ENCODE measurements at places on chromosomes 5 and 9.

GRCh38 chr5:89457411-89458331, 574.7 kb upstream of the MEF2C start:
- no peak for DNase-seq

DNA sequence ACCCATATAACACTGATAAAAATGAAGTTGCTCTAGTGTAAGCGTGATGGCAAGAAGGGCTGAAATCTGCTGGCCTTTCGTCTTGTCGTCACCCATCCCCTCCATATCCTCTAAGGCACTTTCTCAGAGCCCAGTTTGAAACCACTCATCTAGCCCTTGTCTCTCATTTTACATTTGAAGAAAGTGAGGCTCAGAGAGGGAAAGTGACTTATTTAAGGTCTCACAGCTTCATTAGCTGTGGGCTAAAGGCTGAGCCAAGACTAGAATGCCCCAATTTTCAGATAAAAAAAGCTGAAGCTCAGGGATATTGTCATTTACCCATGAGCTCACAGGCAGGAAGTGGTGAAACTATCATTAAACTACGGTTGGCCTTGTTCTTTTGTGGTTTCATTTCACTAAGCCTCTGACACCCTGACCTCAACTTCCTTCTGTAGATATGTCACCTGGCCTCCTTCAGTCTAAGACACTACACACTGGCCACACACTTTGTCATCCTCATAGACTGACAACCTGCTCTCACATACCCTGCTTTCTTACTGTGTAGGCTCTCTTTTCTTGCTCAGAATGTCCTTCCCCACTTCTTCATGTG, 176.7 kb upstream of the DMAC1 start:
- DNase-seq: peak; percentile 6

DNA sequence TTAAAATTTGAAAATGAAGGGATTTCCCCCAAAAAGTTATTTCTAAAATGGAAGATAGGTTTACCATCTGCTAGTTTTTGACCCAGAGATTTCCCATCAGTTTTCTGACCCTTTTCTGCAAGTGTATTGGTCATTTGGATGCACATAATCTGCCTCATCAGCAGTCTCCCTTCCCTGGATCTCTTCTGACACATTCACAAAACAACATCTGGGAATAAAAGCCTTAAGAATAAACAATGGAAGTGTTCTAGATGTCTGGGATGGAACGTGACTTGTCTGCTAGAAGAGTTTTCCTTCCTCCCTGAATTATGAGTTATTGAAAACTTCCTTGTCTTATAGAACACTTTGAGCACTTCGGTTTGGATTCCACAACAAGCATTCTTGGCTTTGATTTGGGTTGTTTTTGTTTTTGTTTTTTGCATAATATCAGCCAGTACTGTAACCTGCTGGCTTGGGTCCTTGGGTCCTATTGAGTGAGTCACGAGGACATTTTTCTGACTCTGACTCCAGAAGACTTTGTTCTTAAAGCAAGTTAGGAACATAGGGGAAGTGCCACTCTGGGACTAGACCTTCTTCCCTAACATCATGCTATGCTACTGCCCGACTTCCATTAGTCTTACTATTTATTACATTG, 18.2 kb upstream of the ESM1 start:
- no peak for DNase-seq

GRCh38 chr9:97517331-97518089, 16.0 kb downstream of the TMOD1 start:
- DNase-seq: no peak

DNA sequence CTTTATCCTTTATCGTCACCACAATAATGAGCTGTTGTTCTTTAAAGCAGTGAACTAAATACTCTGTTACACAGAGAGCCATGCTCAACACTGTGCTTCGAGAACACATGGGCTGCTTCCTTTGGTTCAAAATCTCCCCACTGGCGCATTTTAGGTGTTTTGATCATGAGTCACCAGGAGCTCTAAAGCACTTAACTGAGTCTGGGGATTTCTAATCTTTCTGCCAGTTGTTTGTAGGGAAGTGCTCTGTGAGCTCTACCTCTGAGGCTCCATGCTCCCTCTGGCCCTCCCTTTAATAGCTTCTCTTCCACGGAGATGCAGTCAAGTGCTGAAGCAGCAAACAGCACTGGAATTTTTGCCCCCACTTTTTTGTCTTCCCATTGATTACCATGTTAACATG, 17.0 kb downstream of the ERAP2 start:
- DNase-seq: no peak

DNA sequence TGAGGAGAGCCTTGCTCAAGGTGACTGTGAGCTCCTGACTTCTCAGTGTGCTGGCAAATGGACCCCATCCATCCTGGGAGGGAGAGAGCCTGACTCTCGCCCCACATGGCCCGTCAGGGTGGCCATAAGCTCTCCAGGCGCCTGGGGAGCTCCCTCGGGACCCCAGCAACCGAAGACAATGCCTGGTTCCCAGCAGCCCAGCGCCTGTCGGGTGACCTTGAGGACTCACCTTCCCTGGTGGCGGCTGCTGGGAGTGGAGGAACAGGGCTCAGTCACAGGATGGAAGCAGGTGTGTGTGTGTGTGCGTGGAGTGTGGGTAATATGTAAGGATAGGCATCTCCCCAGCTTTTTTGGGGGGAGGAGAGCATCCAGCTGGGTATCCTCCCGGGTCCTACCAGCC, 190.3 kb downstream of the MELK start:
- DNase-seq: no peak

DNA sequence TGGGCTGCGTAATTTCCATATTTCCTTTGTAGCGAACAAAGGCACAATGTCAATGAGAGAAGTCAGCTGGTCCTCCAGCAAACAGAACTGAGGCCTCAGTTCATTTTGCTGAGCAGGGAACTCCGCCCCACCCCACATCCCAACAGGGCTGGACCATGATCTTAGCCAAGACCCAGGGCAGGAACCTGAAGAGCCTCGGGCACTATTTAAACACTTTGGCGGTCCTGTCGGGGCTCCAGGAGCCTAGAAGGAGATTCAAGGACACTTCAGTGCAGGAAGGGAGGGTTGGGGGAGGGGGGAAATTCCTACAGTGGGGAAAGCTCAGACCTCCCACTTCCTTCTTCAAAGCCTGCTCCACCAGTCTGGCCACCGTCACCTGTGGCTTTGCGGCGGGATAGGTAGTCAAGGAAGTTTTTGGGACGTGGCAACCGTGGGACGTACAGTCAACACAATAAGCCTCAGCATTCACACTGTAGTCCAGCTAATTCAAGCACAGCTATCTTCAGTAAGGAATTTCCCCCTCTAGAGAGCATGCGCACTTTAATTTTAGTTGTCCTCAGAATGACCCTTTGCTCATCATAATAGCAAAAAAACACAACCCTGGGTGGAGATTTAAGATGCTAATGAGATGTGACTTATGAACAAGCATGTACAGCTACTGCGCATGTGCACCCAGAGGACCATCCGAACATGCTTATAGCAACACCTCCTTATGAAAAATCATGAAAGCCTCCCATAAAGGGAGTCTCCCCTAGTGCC, 30.9 kb downstream of the S1PR3 start:
- DNase-seq: no peak

GRCh38 chr9:133333566-133333965, 2.4 kb downstream of the SURF6 start:
- no peak for DNase-seq

- DNase-seq: no peak
Observed at GRCh38 chr9:113653746-113654604, 190.4 kb downstream of the RGS3 start.

- peak; percentile 25 for DNase-seq
Observed at GRCh38 chr9:133701981-133702797, 36.0 kb downstream of the SARDH start.

- DNase-seq: no peak
Observed at GRCh38 chr5:2997179-2997578, 245.7 kb upstream of the IRX2 start.

DNA sequence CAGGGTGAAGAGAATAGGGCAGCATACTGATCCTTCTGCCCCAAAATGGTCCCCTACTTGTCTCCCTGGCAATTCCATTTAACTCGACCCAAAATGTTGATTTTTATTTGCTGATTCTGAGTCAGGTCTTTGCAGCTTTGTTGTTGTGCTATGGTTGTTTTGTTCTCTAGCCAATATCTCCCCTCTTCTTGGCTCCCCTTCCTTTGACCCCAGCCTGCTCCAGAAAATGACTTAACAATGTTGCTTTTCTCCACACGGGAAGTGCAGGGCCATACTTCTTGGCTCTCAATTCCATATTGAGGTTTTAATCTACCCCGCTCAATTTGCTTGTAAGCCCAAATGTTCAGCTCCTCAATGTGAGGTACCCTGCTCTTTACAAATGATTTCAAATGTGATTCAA, 330.0 kb downstream of the RASEF start:
- DNase-seq: no peak

GRCh38 chr5:107277485-107278125, 393.1 kb downstream of the EFNA5 start:
- no peak for DNase-seq

GRCh38 chr5:74632947-74633356, 7.6 kb downstream of the ENC1 start:
- no peak for DNase-seq

- no peak for DNase-seq
Observed at GRCh38 chr9:91269907-91270491, 91.7 kb downstream of the AUH start.

DNA sequence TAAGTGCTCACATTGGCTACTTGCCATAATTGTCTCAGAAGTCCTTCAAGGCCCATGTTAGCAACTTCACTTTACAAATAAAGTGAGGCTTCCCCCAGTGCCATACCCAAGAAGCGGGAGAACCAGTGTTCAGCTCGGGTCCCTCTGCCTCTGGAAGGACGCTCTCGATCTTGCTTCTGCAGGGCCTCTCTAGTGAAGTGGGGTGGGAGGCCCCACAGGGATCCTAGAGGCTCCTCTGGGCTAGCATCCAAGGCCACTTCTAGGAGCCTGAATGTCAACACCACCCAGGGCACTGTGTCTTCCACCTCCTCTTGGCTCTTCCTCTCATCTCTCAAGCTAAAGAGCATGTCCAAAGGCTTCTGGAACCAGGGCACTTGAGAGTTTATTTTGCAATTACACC, 282.5 kb downstream of the GADD45G start:
- no peak for DNase-seq

- DNase-seq: no peak
Observed at GRCh38 chr5:141349917-141350619, at the start of gene PCDHGB1. Gene PCDHGB1 (plus strand): TSS chr5:141350099. CDS start chr5:141350261, 162 bp downstream.

GRCh38 chr5:91491229-91491628, 108.1 kb upstream of the ARRDC3 start:
- no peak for DNase-seq

GRCh38 chr5:120564013-120564412, 99.9 kb downstream of the PRR16 start:
- no peak for DNase-seq

- DNase-seq: no peak
Observed at GRCh38 chr5:150461231-150461630, 11.7 kb upstream of the RPS14 start.

DNA sequence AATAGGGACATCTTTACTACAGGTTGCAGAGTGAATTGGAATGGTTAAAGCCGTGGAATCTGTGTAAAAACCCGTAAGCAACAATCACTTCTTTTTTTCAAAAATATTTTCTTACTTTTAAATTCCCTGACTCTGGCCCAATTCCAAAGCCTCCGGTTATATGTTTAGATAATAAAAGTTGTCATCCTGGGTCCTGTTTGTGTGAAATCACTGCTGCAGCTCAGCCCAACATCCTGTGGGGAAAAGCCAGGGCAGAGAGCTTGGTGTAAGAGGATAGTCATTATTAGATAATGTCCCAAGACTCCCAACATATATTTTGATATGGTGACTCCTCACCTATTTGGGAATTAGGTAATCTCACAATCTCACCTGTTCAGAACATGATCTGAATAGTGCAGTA, 586.0 kb upstream of the BRINP1 start:
- no peak for DNase-seq

Measured in T-helper 1 cell (primary cell).